ENCODE measurements at places on chromosomes 11 and 22.

DNA sequence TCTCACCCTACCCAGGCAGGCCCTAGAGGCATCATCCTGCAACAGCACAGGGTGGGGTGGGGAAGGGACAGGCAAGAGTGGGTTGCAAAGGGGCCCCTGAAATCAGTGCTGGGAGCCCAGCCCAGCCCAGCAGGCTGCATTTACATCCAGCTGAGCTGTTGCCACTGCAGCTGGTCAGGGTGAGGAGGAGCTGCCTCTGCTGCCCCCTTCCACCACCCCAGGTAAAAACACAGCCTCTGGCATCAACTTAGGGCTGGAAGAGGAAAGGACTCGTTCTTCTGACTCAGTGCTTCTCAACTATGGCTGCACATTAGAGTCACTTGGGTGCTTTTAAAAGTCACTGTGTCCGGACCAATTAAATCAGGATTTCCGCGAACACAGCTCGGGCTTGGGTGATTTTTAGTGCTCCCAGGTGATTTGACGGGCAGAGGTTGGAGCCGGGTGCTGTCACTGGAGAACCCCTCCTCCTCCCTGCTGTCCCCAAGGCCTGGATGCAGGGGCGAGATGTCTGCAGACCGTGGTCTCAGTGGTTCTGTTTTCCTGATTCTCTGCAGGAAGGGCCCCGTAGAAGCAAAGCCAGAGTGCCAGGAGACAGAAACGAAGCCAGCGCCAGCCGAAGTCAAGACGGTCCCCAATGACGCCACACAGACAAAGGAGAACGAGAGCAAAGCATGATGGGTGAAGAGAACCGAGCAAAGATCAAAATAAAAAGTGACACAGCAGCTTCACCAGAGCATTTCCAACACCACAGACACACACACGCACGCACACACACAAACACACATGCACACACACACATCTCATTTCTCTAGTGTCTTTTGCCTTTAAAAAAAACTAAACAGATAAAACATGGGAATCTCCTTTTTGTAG is 39.4 kb upstream of the TTC12 start:
- no peak for DNase-seq

DNA sequence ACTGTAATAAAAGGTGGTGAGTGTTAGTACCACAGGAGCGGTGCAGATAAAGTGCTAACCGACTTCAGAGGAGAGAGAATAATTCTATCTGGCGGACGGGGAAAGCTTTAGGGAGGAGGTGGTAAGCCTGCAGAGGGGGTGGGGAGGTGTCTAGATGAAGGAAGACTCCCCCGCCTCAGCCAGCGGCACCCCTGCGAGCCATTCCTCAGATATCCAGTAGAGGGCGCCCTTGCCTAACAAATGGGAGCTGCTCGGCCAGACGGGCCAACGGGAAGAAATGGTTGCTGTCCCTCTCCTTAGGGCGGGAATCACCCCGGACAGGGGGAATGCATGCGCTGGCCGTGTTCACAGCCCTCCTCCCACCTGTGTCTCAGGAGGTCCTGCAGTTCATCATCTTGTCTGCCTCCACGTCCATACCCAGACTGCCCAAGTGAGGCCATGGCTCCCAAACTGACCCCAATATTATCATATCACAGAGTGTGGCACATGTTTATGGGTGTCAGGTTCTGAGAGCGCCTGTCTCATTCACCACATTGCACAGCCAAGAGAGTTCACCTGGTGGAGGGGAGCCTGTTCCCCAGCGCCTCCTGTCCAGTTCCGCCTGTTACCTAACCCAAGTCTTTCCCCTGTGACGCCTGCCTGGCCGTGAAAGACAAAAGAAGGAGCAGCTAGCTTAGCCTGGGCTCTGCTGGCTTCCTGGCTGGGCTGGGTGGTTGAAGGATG is 85.5 kb downstream of the ST3GAL4 start:
- DNase-seq, result peak; percentile 79

DNA sequence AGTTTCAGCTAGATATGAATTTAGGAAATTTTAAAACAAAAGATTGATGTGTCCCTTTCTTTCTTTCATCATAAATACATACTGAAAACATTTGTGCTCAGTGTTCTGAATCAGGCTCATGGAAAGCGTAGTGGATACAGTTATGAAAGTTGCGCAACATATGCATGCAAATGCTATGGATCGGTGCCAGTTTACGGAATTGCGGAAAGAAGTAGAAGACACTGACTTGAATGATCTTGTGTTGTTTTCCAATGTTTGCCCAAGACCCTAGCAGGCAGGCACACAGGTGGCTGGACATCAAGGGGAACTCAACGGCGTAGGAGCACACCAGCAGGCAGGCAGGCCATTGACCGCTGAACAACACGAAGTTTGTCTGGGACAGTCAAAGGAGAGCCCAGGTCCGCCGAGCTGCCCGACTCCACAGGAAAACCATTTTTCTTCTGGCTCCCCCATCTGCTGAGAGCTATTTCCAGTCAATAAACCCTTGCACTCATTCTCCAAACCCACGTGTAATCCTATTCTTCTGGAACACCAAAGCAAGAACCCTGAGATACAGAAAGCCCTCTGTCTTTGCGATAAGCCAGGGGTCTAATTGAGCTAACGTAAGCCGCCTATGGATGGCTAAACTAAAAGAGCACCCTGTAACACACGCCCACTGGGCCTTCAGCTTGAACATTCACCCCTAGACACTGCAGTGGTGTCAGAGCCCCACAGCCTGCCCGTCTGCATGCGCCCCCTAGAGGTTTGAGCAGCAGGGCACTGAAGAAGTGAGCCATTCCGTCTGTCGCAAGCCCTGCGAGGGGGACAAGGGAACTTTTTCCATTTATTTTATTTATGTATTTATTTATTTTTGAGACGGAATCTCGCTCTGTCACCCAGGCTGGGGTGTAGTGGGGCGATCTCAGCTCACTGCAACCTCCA is 7.4 kb upstream of the BIRC3 start:
- DNase-seq, result no peak

DNA sequence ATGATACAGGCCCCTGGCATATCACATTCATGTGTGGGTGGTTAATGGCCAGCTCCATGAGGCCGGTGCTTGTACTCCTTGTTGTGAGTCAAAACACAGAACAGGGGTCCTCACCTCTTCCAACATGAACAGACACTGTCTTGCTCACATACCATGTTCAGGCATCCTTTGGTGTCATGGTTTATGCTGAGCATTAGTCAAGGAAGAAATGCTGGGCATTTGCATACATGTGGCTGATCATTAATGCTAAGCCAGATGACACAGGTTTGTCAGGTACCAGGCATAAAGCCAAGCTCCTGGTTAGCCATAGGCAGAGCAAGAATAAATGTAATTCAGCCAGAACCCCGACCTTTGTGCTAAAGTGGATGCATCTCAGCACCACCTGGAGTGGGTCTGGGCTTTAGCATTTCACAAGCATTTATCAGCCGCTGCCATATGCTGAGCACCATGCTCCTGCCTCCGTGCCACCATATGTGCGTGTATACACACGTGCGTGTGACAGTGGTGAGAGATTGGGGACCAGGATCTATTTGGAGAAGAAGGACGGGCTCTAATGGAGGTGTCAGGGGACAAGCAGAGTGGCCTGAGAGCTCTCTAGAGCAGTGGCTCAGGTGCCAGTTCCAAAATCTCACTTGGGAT is 55.0 kb downstream of the MICAL2 start:
- DNase-seq, result peak; percentile 7

- DNase-seq, result no peak
Measured at GRCh38 chr11:112705148-112705547, 256.1 kb upstream of the NCAM1 start.

DNA sequence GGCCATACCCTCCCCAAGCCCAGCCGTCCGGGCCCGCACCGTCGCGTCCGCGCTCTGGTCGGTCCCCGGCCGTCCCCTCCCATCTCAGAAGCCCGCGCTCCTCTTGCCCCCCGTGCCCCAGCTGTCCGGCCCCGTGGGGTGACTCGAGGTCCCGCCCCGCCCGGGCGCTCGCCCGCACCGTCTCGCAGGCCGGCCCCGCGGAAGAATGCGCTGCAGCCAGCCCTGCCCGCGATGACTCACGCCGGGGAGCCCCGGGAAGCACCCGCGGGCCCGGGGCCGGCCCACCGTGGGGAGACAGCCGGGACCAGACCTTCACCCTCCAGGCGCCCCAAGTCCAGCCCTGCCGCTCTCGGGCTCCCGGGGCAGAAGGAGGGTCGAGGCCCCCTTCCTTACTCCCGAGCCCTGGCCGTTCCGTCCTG is 320 bp upstream of the PHLDA2 start:
- DNase-seq, result no peak

DNA sequence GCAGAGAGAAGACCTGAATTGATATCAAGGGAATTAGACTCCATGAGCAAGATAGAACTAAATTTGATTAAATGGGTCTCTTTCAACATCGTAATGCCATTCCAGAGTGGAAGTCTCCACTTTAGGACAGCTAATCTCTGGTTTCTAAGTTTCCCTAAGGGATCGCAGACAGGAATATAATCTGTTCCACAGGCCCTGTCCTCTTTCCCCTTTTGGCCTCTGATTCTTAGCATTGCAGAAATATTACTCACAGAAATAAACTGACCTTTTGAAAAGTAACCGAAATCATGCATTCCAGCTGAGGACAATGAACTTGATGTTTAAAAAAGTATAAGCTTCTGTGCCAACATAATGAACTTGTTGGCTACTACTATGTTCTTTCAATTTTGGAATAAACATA is 227.8 kb downstream of the ETS1 start:
- DNase-seq, result no peak

- DNase-seq, result no peak
Measured at GRCh38 chr11:35138943-35139721, at the start of gene CD44. CD44 (plus strand) TSS chr11:35139171; CDS start chr11:35139304, 133 bp downstream.

DNA sequence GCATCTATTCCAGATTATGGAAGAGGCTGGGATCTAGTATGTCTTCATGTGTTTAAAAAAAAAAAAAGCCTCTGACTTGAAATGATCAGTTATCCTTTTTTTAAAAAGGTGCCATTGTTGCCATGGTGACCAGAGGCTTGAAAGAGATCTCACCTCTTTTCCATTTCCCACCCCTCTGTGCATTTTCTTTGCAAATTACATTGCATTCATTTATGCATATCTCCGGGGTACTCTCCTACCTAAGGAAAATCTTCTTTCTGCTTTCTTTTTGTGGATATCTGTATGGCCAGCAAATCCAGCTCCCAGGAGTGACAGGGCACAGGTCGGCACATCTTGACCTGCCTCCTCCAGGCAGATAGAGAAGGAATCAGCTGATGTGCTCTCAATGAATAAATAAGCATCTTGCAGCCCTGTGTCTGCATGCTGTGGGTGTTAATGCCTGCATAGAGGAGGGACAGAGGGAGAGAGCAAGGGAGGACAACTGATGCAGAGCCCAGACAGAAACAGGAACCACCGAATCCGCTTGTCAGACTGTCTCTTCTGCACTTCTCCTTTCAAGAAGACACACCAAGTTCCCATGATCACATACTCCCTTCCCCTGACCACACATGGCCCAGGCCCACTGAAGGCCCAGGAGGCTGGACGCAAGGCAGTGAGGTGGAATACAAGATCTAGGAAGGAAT is 50.9 kb downstream of the CWC15 start:
- no peak for DNase-seq

GRCh38 chr11:73894725-73895335 is 18.0 kb downstream of the PAAF1 start:
- no peak for DNase-seq
